K562 (cell line): ENCODE measurements at places on chromosomes 7 and 10. TPM values are rescaled to one million over a fixed set of nuclear protein-coding genes. Genes with fewer than 3 reads are reported as not detected.
A peak's percentile ranks its signal among the peaks of the same experiment; 100 is the strongest.

DNA sequence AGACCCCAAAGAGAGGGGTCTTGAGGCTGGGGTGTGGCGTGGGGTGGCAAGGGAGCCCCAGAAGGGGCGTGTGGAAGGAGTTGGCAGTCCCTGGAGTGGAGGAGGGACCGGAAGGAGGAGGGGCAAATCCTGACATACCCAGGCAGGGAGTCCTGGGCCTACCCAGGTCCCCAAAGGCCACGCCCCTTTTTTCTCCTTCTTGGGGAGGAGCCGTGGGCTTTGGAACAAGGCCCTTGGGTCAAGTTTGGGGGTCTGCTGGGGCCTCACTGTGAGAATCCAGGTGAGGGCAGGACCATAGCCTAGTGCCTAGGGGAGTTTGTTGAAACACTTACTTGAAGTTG, 1.2 kb upstream of the SMARCD3 start:
- peaks cover 76% of the 10 kb centered on the region for H3K4me1 ChIP-seq
- no peak overlapping the region for H3K27ac ChIP-seq
- H3K36me3 ChIP-seq, result no peaks in the 10 kb centered on the region
- H3K27me3 ChIP-seq, result peaks cover 31% of the 10 kb centered on the region

DNA sequence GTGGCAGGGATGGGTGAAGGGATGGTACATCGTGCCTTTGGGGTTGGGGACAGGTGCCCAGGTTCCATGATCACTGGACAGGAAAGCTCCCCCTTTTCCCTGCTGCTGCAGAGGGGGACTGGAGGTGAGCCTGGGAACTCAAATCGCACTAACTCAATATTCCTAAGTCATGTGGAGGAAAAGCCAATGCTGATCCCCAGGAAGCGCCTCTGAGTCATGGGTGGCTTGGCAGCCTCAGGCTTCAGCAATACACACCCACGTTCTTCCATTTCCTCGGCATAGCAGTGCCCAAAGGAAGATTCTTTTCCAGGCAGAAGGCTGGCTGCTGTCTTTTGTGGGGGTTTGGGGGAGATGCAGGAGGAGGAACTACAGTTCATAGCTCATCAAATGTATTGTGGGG, 165.8 kb downstream of the CCDC3 start:
- no peak for DNase-seq
- no peak overlapping the region for H3K4me3 ChIP-seq
- peaks cover 18% of the 10 kb centered on the region for H3K27me3 ChIP-seq
- H3K36me3 ChIP-seq, result no peaks in the 10 kb centered on the region

GRCh38 chr7:38681882-38682281, 50.7 kb upstream of the AMPH start:
- H3K27me3 ChIP-seq, result peaks cover 17% of the 10 kb centered on the region; the same call in 2 of the 3 replicates
- no peak overlapping the region for H3K27ac ChIP-seq
- no peak overlapping the region for H3K4me3 ChIP-seq
- no peak for DNase-seq
- no peaks in the 10 kb centered on the region for H3K36me3 ChIP-seq
- no peaks in the 10 kb centered on the region for H3K4me1 ChIP-seq

DNA sequence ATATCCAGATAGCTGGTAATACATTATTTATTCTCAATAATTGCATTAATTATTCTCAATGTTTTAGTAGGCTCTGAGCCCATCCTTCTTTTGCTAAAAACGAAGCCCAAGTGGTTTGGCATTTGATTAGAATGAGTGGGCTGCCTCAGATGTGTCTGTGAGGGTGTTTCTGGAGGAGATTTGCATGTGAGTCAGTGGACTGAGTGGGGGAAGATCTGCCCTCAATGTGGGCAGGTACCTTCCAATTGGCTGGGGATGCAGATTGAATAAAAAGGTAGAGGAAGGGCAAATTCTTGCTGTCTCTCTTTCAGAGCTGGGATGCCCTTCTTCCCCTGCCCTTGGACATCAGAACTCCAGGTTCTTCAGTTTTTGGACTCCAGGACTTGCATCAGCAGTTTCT, 290.6 kb upstream of the SMIM30 start:
- H3K36me3 ChIP-seq, result no peaks in the 10 kb centered on the region
- no peaks in the 10 kb centered on the region for H3K27me3 ChIP-seq
- H3K4me3 ChIP-seq, result no peak overlapping the region
- H3K27ac ChIP-seq, result no peak overlapping the region
- DNase-seq, result no peak

GRCh38 chr10:126957111-126957510, 51.9 kb downstream of the DOCK1 start:
- no peaks in the 10 kb centered on the region for H3K4me1 ChIP-seq
- H3K36me3 ChIP-seq, result no peaks in the 10 kb centered on the region
- DNase-seq, result no peak

GRCh38 chr10:133087045-133087678, 562 bp upstream of the ADGRA1 start:
- no peak overlapping the region for H3K4me3 ChIP-seq
- no peaks in the 10 kb centered on the region for H3K36me3 ChIP-seq
- no peak for DNase-seq
- no peaks in the 10 kb centered on the region for H3K4me1 ChIP-seq

DNA sequence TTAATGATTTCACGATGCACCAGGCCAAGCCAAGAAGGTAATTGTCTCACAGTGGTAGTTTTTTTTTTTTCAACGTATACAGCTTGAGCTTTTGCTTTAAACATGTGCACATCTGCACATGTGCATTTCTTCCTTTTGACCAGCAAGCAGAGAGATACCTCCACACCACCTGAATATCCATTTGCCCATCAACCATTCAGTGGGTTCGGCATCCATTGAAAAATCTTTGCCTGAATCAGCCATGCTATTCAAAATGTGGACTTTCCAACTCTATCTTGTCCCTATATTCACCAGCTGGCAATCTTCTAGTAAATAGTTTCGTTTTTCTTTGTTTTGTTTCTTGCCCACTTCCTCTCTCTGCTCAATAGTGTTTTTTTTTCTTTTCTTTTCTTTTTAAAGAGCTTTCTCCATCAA, 7.7 kb upstream of the TRA2A start:
- H3K4me3 ChIP-seq, result no peak overlapping the region
- no peaks in the 10 kb centered on the region for H3K36me3 ChIP-seq
- H3K27me3 ChIP-seq, result no peaks in the 10 kb centered on the region
- H3K4me1 ChIP-seq, result no peaks in the 10 kb centered on the region; the same call in 1 of the 2 replicates
- H3K27ac ChIP-seq, result no peak overlapping the region

DNA sequence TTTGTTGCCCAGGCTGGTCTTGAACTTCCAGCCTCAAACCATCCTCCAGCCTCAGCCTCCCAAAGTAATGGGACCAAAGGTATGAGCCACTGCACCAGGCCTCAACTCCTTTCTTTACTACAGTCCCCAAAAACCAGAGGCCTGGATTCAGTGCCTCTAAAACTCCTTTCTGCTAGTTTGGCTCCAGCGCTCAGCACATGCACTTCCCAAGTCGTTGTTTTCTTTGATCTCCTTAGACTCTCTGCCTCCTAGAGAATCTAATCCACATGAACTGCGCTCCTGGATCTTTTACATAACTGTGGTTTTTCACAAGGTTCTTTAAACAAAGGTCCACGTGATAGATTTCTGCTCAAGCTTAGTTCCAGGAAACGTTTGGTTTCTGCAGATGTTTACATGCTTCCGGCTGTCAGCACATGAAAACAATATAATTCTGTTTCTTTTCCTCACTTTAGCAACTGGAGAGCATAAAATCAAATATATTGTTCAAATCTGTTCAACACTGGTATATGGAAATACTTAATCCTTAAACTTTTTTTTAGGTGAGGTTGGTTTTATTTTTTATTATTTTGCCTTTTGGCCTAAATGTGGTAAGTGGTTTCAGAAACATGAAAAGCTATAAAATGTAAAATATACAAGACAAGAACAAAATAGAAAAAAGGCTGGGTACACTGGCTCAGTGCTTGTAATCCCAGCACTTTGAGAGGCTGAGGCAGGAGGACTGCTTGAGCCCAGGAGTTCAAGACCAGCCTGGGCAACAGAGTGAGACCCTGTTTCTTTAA, 270.5 kb upstream of the MKLN1 start:
- H3K36me3 ChIP-seq, result no peaks in the 10 kb centered on the region
- no peak overlapping the region for H3K27ac ChIP-seq
- H3K4me3 ChIP-seq, result no peak overlapping the region
- H3K4me1 ChIP-seq, result no peaks in the 10 kb centered on the region
- no peak for DNase-seq
- no peaks in the 10 kb centered on the region for H3K27me3 ChIP-seq

DNA sequence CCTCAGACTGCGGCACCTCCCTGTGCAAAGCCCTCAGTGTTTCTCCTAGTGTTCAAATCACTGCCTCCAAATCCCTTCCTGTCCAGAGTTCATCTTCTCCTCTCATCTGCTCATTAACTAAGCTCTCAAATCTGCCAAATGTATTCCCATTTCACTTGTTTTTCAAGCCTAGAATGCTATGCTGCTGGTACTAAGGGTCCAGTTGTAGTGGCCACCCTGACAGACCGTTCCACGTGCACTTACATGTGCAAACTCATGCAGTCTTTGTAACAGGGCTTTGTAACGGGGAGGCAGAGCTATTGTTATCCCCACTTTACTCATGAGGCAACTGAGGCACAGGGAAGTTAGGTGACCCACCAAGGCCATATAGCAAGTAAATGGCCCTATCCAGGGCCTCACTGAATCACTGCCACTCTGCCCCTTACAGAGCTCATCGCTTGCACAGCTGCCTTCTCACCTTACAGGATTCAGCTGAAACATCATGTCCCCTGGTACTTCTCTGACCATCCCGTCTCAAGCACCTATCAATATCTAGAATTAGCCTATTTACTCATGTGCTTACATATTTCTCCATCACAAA, 153.0 kb upstream of the PDE1C start:
- no peak overlapping the region for H3K4me3 ChIP-seq
- H3K27me3 ChIP-seq, result peaks cover 2% of the 10 kb centered on the region; the same call in 1 of the 3 replicates
- no peak overlapping the region for H3K27ac ChIP-seq

DNA sequence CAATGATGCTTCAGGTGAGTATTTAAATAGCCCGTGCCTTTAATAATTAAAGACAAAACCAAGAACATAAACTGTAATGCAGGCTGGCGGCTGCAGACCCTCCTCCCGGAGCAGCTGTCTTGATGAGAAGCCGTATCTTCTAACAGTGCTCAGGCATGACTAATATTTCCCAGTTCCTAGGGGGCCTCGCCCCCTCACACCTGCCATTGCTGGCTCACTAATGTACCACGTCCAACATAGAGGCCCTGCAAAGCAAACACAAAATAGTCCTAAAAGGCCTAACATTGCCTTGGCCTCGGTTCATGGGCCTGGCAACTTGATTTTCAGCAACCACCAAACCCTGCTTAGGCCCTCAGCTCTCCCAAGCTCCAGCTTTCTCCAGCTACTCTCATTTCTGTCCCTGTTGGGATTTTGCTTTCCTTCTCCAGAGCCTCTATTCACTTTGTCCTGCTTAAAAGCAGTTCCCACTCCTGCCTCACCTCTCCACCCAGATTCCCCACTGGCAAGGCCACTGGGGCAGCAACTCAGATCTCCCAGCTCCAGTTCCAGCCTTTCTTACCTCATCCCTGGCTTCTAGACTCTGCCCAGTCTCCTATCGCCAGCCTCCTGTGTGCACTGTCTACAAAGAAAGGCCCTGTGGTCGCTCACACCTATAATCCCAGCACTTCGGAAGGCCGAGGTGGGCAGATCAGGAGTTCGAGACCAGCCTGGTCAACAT, 16.2 kb downstream of the SORBS1 start:
- DNase-seq, result no peak
- H3K4me1 ChIP-seq, result peaks cover 33% of the 10 kb centered on the region
- no peaks in the 10 kb centered on the region for H3K27me3 ChIP-seq
- H3K4me3 ChIP-seq, result no peak overlapping the region

GRCh38 chr10:6924166-6924565, 344.1 kb upstream of the PRKCQ start:
- no peak overlapping the region for H3K4me3 ChIP-seq
- no peaks in the 10 kb centered on the region for H3K27me3 ChIP-seq
- no peaks in the 10 kb centered on the region; the same call in 2 of the 3 replicates for H3K36me3 ChIP-seq
- H3K27ac ChIP-seq, result no peak overlapping the region
- no peak for DNase-seq
- H3K4me1 ChIP-seq, result peaks cover 33% of the 10 kb centered on the region

DNA sequence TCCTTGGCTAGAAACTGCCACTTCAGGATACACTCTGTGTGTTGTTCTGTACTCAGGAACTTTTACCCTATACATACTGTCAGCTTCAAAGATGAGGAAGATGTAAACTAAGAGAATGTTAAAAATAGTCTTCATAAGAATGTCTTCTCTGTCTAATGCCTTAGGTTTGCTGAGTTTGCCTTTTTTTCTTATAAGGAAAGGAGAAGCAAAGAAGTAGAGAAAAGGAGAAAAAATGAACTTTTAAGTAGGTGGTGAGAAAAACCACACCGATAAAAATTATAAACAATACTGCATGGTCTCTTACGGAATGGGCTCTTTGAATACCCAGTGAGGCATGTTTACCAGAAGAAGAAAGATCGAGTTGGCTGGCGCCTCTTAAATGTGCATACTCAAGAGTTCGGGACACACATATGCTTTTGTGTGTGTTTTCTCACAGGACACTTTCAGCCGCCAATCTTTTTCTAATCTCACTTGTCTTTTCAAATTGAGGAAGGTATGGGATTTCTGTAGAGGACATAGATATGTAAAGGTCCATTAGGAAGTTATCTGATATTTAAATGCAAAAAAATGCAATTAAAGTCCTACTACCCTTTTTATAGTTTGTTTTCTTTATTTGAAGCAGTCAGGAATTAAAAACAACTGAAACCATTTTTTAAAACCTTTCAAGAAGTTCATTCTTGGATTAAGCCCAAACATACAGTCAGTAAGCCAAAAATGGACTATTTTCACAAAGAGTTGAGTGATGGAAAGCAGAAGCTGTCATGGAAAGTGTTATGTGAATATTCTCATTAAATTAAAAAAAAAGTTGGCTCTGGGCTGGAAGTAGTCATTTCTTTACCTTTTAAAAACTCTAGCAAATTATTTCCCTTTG, 100.6 kb upstream of the MDFIC start:
- no peak overlapping the region for H3K27ac ChIP-seq
- DNase-seq, result no peak
- H3K27me3 ChIP-seq, result no peaks in the 10 kb centered on the region
- no peaks in the 10 kb centered on the region for H3K36me3 ChIP-seq
- no peaks in the 10 kb centered on the region for H3K4me1 ChIP-seq

- no peak overlapping the region for H3K4me3 ChIP-seq
- no peaks in the 10 kb centered on the region for H3K4me1 ChIP-seq
- H3K27me3 ChIP-seq, result no peaks in the 10 kb centered on the region
- peaks cover 26% of the 10 kb centered on the region for H3K36me3 ChIP-seq
These were observed 11.5 kb downstream of the TMEM60 start for GRCh38 chr7:77786741-77787140.

- H3K36me3 ChIP-seq, result no peaks in the 10 kb centered on the region
- H3K27me3 ChIP-seq, result no peaks in the 10 kb centered on the region
- DNase-seq, result no peak
- no peak overlapping the region for H3K4me3 ChIP-seq
- H3K4me1 ChIP-seq, result no peaks in the 10 kb centered on the region
These were observed 419.5 kb downstream of the PHTF2 start for GRCh38 chr7:78218051-78218450.

GRCh38 chr10:70682920-70683600, 10.8 kb downstream of the ADAMTS14 start:
- peaks cover 55% of the 10 kb centered on the region for H3K4me1 ChIP-seq
- no peak overlapping the region for H3K4me3 ChIP-seq
- peak; percentile 42 for DNase-seq
- peaks cover 63% of the 10 kb centered on the region; the same call in 2 of the 3 replicates for H3K36me3 ChIP-seq
- H3K27ac ChIP-seq, result peak overlapping the region; percentile 53

The FAM131B gene
- total RNA-seq, result 0.04 TPM in 2 replicates

The ACTL6B gene
- not detected in 2 replicates for total RNA-seq

The LIPF gene
- not detected in 2 replicates for total RNA-seq

The CPA4 gene
- total RNA-seq, result not detected in 2 replicates

The BRI3 gene
- total RNA-seq, result 55.1 and 57.4 TPM in 2 replicates

The TUBAL3 gene
- total RNA-seq, result 6.3 and 6.8 TPM in 2 replicates

The CHN2 gene
- total RNA-seq, result 0.38 and 0.44 TPM in 2 replicates

The TBC1D12 gene
- total RNA-seq, result 5.2 and 5.7 TPM in 2 replicates

The AKR1C1 gene
- total RNA-seq, result 75.9 and 80.0 TPM in 2 replicates

The POR gene
- 138 and 142 TPM in 2 replicates for total RNA-seq

The CPA2 gene
- total RNA-seq, result 0.84 and 1.2 TPM in 2 replicates

The JAKMIP3 gene
- not detected in 2 replicates for total RNA-seq
